Activated naive CD8-positive, alpha-beta T cell treated with anti-CD3 and anti-CD28 coated beads for 36 hours (primary cell): ENCODE measurements at places on chromosomes 6 and 20. TPM values are rescaled to one million over a fixed set of nuclear protein-coding genes. Genes with fewer than 3 reads are reported as not detected.
A peak's percentile ranks its signal among the peaks of the same experiment; 100 is the strongest.

DNA sequence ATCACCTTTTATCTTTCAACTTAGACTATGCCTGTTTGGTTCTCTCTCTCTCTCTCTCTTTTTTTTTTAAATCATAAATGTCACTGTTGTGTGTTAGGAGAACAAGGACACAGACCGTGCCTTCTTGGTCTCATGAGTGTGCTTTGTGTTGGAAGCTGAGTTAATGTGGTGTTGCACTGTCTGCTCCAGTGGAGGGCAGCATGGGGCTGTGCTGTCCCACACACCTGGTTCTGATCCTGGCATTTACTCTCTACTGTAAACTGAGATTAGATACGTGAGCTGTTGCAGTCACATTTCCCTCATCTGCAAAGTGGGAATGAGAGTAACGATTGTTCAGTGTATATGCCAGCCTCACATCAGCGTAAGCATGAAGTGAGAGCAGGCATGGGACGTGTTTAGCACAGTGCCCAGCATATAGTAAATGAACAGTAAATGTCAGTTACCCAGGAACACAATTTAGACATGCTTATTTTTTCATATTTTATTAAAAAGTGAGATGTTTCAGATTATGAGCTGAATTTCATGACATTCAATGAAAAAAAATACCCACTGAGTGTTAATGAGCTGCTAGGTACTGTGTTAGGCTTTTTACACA lies 161.1 kb downstream of the FARS2 start:
- peak; percentile 2 for DNase-seq

GRCh38 chr6:25449774-25450173 lies 170.6 kb downstream of the CARMIL1 start:
- DNase-seq: no peak

GRCh38 chr20:2753461-2754040 lies 46.9 kb downstream of the CPXM1 start:
- DNase-seq: no peak

DNA sequence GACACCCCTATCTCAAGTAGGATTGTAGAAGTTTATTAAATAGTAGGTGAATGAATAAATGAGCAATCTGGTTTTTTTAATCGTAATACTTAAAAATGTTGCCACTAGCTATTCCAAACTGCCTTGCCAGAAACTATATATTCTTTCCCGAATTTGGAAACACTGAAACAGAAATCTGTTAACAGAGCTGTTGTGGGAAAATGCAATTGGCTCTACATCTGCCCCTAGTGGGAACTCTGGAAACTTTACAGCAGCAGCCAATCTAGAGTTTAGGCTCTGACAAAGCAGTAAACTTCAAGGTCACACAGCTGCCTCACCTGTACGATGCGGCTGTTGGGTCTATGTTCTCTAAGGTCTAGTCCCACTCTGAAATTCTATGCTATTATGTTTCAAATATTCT lies 41.7 kb downstream of the SYNE1 start:
- DNase-seq: no peak

DNA sequence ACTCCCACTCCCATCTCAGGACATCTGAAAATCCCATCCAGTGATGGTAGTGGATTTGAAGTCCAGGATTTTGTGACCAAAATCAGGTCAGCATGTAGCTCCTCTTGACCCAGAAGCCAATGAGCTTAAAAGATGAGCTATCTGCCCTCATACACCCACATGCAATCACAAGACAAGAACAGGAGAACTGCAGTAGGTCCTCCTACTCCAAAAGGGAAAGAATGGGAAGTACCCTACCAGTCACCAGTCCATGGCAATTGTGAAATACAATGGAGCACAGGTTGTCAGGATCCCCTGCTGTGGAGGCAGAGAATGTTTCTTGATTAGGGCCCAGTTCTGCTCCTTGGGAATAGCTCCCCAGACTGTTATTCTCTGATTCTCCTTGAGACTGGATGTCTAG lies 347.3 kb upstream of the CNR1 start:
- DNase-seq: no peak

- DNase-seq: no peak
Measured at GRCh38 chr6:37218511-37218910, 39.1 kb upstream of the TBC1D22B start.

DNA sequence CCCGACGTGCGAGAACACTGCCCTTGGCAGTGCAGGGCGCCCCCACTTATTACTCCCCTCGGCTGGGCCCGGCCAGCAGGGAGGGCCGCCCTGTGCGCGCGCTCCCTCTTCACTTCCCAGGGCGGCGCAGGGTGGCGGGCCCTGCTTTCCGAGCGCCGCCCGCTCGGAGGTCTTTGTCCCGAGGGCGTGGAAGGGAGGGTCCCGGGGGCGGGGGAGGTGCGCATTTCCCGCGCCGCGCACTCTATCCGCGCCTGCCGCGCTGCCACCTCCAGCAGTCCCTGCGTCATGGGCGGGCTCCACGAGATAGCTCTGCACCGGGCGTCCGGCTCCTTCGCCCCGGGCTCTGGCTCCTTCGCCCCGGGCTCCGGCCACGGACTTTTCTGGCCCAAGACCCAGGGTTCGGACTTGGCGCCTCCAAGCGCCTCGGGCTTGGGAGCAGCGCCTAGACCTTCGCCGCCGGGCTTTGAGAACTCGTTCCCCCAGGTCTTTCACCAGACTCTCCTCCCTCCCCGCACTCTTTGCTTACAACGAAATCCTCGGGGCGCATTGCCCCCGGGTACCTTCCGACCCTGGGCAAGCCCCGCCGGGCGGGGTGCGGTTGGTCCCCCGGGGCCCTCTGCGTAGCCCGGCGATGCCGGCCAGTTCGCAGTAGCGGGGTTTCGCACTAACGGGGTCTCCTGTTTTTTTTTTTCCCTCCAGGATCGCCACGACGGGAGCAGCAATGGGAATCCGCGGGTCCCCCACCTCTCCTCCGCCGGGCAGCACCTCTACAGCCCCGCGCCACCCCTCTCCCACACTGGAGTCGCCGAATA lies 1.6 kb downstream of the TFAP2C start:
- no peak for DNase-seq

GRCh38 chr6:167917551-167918154 lies 79.8 kb upstream of the KIF25 start:
- no peak for DNase-seq

GRCh38 chr6:168650671-168651111 lies 209.7 kb downstream of the SMOC2 start:
- DNase-seq: no peak

DNA sequence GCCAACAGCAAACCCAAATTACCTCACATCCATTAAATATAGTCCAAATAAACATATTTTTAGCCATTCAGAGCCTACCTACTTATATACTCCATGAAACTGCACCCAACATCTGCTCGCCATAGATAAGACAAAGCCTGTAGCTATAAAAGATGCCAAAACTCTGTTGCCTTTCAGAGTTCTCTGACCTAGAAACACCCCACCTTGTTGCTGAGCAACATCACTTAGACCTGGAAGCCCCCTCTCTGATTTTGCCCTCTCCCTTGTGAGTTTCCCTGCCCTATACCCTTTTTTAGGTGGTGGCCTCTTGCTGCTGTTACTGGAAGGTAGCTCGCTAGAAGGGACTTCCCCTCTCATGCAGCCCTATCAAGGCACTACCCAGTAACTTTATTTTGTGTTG lies 27.7 kb upstream of the FBXL4 start:
- no peak for DNase-seq

DNA sequence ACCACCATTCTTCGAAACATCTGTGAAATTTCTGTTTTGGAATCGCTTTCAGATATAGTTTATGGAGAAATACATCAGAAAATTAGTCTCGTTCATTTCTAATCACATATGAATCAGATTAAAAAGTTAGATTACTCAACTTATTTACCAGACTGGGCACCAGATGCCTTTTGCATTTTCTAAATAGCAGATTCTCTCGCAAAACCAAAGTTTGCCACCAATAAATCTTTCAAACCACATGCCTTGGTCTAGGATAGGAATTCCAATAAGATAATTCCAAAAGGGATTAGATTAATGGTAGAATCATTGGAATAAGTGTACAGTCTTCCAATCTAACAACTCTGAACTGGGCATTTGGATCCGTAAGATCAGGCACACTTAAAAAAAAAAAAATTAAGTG lies 160.4 kb upstream of the TAB2 start:
- no peak for DNase-seq

- no peak for DNase-seq
Measured at GRCh38 chr6:72691249-72691648, 69.4 kb downstream of the KCNQ5 start.

The HCRTR2 gene
- total RNA-seq: not detected

The SLC12A5 gene
- total RNA-seq: 0.52 TPM

The GINM1 gene
- total RNA-seq: 20.7 TPM

The BNIP5 gene
- not detected for total RNA-seq

The TNXB gene
- 1.2 TPM for total RNA-seq

The FUCA2 gene
- 9.1 TPM for total RNA-seq

The MUC22 gene
- not detected for total RNA-seq

The FAM120B gene
- 19.7 TPM for total RNA-seq

The HLA-G gene
- 0.93 TPM for total RNA-seq

The MAS1 gene
- total RNA-seq: not detected

The VWA7 gene
- 1.6 TPM for total RNA-seq

The EEF1A2 gene
- 0.27 TPM for total RNA-seq

The OPN5 gene
- not detected for total RNA-seq

The COL11A2 gene
- 1.1 TPM for total RNA-seq
